ENCODE measurements at places on chromosomes 16 and 17. TPM values are rescaled to one million over a fixed set of nuclear protein-coding genes. Genes with fewer than 3 reads are reported as not detected.

DNA sequence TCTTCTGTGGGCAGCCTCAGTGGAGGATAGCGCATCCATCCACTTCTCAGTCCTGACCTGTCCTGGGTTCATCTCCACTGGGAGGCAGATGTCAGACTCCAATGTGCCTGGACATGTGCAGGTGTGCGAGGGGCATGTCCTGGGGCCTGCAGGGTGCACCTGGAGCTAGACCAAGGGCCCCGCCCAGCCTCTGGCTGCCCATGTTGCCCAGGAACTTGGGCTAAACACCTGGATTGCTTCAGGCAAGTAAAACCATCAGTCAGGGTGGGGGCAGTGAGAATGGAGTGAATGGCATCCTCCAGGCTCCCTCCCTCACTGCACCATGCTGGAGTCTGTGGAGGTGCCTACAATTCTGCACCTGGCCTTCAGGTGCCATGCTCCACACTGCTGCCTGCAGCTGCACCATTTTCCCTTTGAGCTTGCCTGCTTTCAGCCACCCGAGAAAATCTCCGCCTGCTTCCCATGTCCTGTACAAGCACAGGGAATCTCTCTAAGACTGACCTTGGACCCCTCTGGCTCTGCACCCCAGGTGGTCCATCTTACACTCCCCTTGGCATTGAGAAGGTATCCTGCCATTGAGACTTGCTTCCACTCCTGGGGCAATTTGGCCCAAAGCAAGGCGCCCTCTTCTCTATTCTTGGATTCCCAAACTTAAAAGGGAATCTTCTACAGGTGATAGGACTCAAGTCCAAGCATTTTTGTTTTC lies 2.1 kb upstream of the MFSD6L start:
- DNase-seq = no peak
- H3K4me1 ChIP-seq = peaks cover 25% of the 10 kb centered on the region
- peaks cover 7% of the 10 kb centered on the region for H3K27me3 ChIP-seq
- no peaks in the 10 kb centered on the region for H3K36me3 ChIP-seq
- no peak overlapping the region for H3K27ac ChIP-seq

DNA sequence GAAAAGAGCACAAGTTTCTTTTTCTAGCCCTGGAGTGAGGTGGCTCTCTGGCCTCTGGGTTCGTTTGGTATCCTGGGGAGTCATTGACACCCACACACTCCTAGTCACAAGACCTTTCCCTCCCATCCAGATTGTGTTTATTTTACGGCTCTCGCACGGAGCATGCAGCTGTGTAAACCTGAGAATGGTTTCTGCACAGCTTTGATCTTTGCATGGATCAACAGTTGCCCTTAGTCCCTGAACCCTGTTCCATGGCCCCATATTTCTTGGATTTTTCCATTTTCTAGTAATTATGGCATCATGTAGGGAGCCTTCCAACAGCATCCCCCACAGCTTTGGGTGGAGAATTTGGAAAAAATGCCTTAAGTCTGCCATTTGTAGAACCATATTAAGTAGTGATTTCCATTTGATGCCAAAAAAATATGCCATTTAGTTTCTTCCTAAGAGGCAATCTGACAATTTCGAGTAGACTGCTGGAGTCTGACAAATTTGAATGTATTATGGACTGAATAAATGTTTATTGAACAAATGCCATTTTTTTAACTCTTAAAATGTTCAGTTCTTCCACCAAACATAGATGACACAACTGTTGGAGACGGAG lies 197.7 kb downstream of the WWOX start:
- H3K27ac ChIP-seq = no peak overlapping the region
- H3K27me3 ChIP-seq = no peaks in the 10 kb centered on the region
- no peak overlapping the region for H3K4me3 ChIP-seq
- DNase-seq = no peak
- peaks cover 15% of the 10 kb centered on the region for H3K4me1 ChIP-seq
- no peaks in the 10 kb centered on the region for H3K36me3 ChIP-seq

DNA sequence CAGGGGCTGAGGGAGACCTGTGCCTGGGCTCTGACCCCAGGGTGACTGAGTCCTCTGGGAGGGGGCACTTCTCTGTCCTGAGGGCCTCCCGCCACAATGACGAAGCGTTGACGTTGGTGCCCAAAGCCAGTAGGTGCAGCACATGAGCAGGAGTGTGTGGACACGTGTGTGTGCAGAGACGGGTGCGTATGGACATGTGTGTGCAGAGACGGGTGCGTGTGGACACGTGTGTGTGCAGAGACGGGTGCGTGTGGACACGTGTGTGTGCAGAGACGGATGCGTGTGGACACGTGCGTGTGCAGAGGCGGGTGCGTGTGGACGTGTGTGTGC lies 726 bp upstream of the CD7 start:
- H3K27ac ChIP-seq = no peak overlapping the region
- H3K4me3 ChIP-seq = no peak overlapping the region
- DNase-seq = no peak
- H3K4me1 ChIP-seq = peaks cover 4% of the 10 kb centered on the region
- peaks cover 5% of the 10 kb centered on the region for H3K27me3 ChIP-seq
- no peaks in the 10 kb centered on the region for H3K36me3 ChIP-seq

- peaks cover 24% of the 10 kb centered on the region for H3K27me3 ChIP-seq
- no peaks in the 10 kb centered on the region for H3K4me1 ChIP-seq
- H3K36me3 ChIP-seq = no peaks in the 10 kb centered on the region
- no peak overlapping the region for H3K27ac ChIP-seq
- no peak overlapping the region for H3K4me3 ChIP-seq
- DNase-seq = no peak
Observed at GRCh38 chr16:19908921-19909320, 24.3 kb upstream of the GPRC5B start.

DNA sequence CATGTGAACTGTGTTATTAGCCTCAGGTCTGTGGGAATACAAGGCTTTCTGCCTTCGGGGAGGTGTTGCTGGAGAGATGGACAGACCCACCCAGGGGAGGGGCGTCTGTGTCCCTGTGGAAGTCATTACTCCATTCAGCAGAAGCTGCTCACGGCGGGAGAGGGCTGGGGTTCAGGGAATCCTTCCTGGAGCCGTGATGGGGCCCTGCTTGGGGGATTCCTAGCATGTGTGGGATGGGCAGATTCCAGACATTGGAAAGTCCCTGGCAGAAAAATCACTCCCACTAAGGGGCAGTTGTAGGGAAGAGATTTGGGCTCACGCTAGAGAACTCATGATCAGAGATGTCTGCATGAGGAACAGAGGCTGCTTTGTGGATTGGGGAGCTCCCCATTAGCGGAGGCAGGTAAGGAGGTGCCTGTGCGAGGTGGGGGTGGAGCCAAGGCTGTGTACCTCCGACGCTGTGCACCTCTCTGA lies 56.3 kb upstream of the IL34 start:
- no peaks in the 10 kb centered on the region for H3K36me3 ChIP-seq
- H3K4me1 ChIP-seq = no peaks in the 10 kb centered on the region
- H3K4me3 ChIP-seq = no peak overlapping the region

- H3K4me3 ChIP-seq = no peak overlapping the region
- H3K36me3 ChIP-seq = peaks cover 20% of the 10 kb centered on the region
- H3K27me3 ChIP-seq = no peaks in the 10 kb centered on the region
Observed at GRCh38 chr17:78425429-78425828, 47.0 kb downstream of the PGS1 start.

The CXCL16 gene
- 4.3 TPM for total RNA-seq

The CCL2 gene
- not detected for total RNA-seq

The PYY gene
- total RNA-seq = 1.1 TPM

The CD79B gene
- not detected for total RNA-seq

The ALOX12B gene
- total RNA-seq = 0.41 TPM

Measured in progenitor cell of endocrine pancreas (in vitro differentiated cells).